NCI-H146 (cell line): ENCODE measurements at places on chromosomes 13 and 19.

DNA sequence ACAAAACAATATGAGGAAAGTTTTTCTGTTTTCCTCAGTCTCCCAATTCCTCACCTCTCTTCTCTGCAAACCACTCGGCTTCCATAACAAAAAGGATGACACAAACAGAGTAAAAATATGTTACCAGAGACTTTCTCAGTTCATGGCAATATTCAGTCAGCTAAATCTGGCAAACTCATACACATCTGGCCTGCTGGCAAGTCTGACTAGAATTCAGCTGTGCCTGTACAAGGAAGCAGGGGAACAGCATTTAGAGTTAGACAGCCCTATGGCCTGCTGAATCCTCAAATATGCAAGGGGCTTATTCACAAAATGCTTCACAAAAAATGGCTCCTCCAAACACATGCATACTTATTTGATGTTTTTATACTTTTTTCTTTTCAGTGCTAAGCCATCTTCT lies 227.8 kb downstream of the ENOX1 start:
- DNase-seq = no peak

DNA sequence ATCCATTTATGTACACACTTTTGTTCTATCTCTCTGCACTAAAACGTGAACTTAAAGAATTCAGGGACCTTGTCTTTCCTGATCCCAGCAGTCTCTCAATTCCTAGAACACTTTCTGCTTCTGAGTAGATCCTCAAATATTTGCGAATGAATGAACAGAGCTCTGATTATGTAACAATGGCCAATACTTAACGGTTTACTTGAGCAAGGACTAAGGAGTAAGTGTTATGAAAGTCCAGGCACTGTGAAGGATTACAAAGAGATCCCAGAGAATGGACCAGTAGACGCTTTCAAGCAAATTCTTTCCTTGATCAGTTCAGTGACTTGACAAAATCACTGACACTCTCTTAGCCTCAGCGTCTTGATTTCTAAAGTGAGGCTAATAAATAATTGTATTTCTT lies 514.5 kb upstream of the KLHL1 start:
- DNase-seq = peak; percentile 18

DNA sequence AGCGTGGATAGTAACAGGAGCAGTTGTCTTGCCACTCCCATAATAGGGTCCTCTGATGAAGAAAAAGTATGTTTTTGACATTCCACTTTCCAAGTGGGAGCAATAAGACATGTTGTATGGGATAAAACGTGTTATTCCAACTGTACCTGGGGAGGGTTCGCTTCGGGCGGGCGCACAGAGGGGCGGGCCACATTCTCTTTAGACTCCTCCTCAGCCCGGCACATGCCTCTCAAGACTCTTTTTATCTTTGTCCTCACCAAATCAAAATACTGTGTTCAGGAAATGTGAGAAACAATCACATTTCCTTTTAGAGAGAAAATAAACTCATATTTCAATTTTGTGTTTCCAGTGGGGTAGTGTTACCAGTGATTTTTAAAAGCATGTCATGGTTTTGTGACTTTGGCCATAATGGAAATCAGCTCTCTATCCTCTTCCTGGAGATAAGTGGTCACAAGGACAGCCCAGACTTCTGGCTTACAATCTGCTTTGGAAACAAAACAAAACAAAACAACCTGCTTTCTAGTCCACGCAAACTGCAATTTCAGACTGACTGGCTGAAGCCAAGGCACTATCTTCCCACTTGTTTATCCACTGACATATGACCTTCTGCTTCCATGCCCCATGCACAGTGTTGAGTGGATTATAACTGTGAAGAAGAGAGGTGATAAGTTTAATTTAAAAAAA lies 276.1 kb downstream of the NALCN start:
- DNase-seq = no peak

GRCh38 chr13:108322206-108322824 lies 52.8 kb downstream of the TNFSF13B start:
- peak; percentile 37 for DNase-seq

DNA sequence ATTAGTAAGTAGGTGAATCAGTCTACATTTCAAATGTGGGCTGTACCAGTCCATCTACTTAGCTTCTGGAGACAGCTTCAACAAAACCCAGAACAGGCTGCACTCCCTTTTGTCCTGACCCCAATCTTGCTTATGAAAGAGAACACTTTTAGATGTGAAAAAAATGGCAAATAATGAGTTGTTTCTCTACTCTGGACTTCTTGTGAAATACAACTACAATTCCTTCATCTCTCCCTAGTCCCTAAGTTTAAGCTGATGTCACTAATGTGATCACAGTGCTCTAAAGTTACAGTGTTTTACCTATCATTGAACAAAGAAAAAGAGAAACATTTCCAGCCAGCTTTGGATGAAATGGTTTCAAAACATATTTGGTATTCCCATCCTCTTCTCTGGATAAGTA lies 183.9 kb downstream of the LHFPL6 start:
- no peak for DNase-seq

DNA sequence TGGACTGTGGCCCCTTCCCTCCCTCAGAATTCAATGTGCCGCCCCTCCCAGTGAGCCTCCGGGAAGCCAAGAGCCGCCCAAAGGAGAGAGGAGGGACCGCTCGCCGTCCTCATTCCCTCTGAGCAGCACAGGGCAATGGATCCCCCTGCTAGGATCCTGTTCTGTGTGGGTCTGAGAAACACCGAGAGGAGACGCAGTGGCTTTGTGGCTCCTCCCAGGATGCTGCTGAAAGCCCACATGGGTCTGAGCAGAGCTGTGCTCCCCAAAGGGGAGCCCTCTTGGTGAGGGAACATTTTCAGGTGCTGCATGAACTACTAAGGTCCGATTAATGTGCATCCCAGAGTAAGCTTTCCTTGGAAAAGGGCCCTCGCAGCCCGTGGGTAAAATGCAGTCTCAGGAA lies 30.4 kb downstream of the DHRS12 start:
- DNase-seq = no peak

DNA sequence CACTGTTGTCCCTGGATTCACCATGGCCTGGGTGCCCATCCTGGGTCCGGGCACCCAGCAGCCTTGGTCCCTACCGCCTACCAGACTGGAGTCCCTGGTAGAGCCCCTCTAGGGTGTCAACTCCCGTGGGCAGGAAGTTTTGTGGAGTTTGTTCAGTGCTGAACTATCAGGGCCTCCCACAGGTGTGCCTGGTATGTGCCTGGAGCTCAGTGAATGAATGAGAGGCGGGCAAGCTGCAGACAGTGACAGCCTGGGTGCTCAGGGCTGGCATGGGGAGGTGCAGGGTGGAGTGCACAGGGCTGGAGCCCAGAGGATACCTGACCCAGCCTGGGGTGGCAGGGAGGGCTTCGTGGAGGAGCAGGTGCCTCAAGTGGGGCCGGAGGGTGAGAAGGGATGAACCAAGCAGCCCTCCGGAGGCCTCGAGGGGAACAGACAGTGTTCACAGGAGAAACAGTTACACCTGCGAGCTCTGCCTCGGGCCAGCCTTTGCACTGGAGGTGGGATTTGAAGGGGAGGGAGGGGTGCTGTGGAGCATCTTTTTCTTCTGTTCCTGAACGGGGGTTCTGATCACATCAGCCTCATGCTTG lies 29.6 kb downstream of the PAK4 start:
- DNase-seq = no peak

DNA sequence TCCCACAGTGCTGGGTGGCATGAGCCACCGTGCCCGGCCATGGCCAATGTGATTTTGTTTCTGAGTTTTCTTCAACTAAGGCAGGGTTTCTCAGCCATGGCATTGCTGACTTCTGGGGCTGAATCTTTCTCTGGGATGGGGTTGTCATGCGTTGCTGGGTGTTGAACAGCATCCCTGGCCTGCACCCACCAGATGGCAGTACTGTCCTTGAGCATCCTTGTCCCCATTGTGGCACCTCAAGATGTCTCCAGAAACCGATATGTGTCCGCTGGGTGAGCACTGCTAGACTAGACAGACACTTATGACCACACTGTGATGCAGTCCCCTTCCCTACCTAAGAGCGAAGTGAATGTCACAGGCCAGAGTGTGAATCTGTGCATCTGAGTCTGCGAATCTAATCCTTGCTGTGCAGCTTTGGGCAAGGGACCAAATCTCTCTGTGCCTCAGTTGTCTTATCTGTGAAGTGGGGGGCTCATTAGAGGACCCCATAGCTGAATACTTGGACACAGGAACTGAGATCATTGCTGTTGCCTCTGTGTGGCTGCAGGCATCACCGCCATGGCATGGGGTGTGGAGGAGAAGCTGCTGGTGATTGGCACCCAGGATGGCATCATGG lies 50.3 kb upstream of the SIN3B start:
- peak; percentile 76 for DNase-seq

- DNase-seq = no peak
These were observed 121.1 kb downstream of the FLT1 start for GRCh38 chr13:28373810-28374209.

GRCh38 chr13:77457966-77458365 lies 77.5 kb upstream of the SCEL start:
- no peak for DNase-seq

DNA sequence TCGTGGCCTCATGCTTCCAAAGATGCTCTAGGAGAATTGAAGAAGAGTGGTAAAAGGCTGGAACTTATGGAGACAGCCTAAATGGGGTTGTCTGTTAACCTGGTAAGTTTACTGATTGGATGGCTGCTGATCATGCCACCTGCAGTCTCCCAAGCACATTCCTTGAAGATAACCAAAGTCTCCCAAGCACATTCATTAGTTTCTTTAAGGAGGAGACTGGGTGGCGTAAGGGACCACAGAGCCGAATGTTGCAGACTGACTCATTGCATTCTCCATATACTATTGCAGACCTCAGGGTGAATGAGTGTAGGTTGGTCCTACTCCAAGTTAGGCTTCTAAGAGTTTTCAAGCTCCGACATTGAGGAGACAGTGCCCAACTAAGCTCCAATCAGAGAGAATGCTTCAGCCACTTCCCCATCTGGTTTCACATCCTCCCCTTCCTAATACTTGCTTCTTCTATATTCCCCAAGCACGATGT lies at the start of gene IGFL3:
Gene IGFL3 (minus strand): TSS at position 51 of the 478 bp plus-strand sequence. CDS start 39 bp downstream, at position 12.
- no peak for DNase-seq

GRCh38 chr19:40586611-40587010 lies 9.9 kb downstream of the SHKBP1 start:
- no peak for DNase-seq

GRCh38 chr19:4393947-4394590 lies 6.3 kb downstream of the SH3GL1 start:
- DNase-seq = no peak

DNA sequence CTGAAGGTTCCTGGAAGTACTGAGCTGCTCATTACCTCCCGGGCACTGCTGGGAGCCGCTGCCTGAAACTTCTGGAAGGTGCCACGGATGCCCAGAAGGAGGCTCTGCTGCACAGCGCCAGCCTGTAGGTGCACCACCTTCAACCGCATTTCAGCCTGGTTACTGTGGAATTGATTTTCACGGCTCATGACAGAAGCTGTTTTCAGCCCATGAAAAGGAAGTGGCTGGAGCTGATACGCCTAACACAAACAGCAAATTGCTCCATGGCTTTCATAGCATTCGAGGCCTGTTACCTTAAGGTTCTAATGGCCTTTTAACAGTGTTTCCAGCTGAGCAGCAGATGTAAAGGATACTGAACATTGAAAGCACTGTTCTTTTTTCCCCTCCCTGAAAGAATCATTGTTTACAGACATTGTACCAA lies 22.0 kb downstream of the GPC6 start:
- peak; percentile 94 for DNase-seq

- no peak for DNase-seq
These were observed 347.2 kb downstream of the RFC3 start for GRCh38 chr13:34165158-34165557.
